Activated B cell treated with CpG ODN at 0.5 μM for 24 hours (primary cell): ENCODE measurements at places on chromosomes 16 and 17.

DNA sequence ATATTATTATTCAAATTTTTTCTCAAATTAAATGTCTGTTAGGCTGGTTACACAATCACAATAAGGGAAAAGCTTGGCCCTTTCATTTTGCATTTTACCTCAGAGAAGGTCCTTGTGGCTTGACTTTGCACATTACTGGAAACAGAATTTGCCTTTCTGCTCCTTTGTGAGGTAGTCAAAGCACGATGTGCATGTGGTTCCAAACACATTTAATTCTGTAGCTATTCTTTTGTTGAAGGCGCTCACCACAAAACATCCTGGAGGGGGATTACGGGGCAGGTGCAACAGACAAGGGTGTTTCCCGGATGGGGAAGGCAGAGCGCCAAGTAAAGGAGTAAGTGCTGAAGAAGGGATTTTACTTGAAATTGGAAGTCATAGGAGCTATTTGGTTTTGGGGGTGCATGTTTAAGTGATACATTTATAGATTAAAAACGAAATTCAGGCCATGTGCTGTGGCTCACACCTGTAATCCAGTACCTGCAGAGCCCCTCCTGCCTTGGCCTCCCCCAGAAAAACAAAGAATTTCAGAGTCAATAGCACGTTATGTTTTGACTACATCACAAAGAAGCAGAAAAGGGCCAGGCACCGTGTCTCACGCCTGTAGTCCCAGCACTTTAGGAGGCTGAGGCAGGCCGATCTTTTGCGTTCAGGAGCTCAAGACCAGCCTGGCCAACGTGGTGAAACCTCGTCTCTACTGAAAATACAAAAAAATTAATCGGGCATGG is 31.2 kb upstream of the TENT4B start:
- DNase-seq = no peak

DNA sequence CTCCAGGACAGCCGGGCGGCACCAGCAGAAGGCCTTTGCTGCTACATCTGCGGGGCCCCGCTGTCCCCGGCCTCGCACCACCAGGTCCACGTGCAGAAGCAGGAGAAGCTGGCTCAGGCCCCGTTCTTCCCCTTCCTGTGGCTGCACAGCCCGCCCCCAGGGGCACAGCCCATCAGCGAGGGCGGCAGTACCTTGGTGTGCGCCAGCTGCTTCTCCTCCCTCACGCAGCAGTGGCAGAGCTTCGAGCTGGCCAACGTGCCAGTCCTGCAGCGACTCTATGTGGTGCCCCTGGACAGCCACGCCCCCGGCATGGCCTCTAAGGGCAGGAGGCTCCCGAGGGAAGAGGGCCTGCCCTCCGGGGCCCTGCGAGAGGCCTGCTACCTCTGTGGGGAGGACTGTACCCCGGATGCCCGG is 58.3 kb upstream of the CIBAR2 start:
- no peak for DNase-seq

DNA sequence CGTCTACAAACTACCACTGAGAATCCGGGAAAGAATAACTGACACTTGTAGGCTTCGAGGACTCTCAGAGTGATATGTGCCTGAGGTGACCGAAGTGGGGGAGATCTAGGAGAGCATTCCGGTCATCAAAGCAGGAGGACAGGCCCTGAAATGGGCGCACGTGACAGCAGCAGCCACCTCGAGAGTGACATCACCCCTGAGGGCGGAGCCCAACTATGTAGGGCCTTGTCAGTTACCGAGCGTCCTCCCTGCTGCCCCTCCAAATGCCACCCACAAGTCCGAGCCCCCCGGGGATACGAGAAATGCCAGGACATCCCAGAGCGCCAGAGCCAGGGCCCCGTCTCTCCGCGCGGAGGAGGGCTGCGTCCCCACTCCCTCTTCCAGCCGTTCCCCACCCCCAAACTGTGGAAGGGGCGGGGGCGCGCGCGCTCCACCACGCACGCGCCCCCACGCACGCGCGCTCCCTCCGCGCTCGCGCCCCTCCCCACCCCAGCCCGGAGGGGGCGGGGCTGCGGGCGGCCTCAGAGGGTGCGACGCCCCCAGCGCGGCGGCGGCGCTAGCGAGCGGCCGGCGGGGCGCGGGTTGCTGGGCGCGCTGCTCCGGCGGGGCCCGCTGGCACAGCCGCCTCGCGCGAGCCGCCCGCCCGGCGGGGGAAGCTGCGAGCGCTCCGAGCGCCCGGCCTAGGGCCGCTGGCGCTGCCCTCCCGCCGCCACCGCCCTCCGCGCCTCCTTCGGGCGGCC is at the start of gene TANC2:
Gene TANC2, plus strand, starts transcription at position 550 of the 740 bp plus-strand sequence. CDS start 43,325 bp downstream, outside the sequence.
- peak; percentile 75 for DNase-seq

DNA sequence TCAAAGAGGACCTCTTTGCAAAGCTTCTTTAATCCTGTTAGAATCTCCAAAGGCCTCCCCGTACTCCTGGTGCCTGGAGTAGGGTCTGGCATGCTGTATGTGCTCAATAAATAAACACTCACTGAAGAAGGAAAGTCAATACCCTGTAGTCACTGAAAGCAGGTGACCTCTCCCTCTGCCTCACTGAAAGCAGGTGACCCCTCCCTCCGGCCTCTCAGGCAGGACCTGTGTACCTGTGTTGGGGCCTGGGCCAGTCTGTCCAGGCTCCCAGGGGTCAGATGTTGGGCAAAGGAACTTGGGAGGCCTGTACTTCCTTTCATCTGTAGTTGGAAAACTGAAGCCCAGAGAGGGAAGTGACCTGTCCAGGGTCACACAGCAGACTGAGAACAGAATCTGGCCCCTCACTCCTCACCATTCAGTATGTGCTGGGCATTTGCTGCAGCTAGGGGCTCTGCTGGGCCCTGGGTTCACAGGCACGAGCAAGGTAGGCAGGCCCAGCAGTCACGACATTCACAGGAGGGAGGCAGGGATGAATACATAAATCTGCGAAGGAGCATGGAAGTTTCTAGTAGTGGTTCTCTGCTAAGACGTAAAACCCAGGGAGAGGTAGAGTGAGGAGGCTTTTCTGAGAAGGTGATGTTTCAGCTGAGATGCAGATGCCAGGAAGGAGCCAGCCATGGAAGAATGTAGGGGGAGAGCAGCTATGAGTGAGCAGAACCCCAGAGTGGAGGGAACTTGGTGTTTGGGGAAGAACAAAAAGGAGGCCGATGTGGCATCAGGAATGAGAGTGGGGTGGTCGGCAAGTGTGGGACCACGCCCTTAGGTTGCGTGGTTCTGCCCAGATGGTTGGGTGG is 64.0 kb downstream of the NKD1 start:
- DNase-seq = no peak

DNA sequence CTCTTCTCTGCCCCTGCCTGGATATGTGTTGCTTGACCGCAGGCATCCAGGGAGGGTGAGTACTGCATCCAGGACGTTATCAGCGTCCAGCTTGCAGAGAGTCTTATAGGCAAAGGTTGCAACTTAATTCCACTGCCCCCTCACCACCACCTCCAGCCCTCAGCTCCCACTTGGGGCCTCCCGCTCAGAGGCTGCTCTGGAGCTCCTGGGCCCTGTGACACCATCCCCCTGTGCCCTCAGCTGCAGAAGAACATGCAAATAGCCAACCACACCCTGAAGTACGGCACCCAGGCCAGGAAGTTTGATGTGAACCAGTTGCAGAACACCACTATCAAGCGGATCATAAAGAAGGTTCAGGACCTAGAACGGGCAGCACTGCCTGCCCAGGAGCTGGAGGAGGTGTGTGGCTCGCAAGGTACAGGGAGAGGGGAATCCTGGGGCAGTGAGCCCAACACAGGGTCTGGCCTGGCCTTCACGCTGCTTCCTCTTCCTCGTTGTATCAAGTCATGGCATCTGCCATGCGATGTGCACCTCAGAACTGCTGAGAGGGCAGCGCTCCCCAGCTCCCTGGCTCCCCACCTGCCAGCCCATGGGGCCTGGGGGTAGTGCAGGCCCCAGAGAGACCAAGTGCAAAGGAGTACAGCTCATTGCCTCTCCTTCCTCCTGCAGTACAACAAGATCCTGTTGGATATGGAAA is 9.6 kb downstream of the ACE start:
- DNase-seq = no peak

GRCh38 chr17:73297934-73298861 is 13.6 kb downstream of the CDC42EP4 start:
- no peak for DNase-seq

GRCh38 chr16:56984639-56985038 is 4.7 kb upstream of the NLRC5 start:
- DNase-seq = peak; percentile 15

DNA sequence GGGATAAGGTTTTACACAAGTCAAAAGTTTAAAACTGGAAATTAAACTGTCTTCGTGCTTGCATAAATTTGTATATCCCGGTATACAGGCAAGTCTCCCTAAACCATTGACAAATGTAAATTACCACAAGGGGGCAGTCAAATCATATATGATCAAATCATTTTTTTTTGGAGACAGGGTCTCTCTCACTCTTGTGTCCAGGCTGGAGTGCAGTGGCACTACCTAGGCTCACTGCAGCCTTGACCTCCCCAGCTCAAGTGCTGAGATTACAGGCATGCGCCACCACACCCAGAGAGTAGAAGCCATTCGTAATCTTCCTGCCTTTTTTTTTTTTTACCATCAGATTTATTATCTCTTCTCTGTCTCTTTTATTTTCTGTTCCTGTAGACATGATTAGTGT is 18.5 kb downstream of the TOP2A start:
- DNase-seq = no peak

DNA sequence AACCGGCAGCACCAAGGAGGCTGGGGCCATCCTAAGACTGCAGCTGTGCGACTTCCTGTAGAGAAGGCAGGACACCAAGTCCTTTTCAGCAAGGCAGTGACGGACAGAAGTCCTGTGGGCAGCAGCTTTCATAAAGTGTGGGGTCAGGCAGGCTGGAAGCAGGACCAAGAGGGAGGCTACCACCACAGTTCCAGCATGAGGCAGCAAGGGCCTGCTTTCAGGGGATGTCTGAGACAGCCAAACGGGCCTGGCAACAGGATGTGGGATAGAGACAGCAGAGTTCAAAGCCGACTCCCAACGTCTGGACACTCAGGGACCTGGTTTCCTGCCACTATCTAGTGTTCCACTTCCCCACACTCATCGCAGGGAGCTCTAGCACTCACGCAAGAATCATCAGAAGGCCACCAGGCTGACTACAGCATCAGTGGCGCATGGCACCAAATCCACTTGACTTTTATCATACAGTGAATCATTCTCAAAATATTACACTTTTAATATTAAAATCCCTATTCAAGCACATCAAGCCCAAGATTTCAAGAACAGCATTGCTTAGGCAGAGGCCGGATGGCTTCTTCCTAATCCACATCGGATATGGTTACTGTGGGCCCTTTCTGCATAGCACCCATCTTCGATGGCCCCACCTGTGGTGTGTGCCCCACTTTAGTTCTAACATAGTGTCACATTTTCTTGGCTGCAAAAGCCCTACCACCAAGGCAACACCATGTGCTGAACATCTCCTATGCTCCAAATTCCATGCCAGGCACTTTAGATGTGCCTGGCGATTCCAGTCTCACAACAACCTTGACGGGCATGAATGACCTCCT is 5.2 kb downstream of the USP7 start:
- no peak for DNase-seq

DNA sequence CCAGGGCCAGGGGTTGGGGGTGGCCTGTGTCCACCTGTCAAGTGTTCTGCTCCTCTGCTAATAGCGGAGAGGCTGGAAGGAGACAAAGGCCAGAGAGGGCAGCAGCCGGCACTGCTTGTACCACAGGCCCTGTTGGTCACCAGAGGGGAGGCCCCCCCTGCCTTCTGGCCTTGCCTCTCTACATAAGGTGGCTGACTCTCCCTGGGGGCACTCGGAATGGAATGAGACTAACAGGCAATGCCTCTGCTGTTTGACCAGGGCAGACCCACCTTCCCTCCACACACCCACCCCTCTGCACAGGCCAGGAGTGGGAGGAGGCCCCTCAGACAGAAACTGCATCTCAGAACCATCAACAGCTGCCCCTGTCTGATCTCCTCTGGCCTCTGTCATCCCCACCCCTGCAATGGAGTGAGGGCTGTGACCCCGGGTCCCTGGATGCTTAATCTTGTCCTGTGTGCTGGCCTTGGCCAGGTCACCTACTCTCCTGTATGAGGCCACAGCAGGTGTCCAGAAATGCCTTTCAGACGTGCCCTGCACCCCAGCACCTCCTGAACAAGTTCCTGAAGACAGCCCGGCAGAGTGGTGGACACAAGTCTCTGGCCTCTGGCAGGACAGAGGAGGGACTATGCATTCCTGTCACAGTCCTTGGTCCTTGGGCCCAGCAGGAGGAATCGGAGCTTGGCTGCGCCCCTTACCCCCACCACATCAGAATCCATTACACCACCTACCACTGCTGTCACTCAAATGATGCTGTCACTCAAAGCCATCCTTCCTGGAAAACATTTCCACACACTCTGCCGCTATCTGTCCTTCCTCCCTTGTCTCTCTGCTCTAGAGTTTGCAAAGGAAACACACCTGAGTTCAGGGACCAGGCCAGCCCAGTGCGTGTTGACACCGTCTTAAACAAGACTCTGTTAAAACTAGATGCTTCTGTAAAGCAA is 107.5 kb upstream of the ZNF750 start:
- DNase-seq = no peak

DNA sequence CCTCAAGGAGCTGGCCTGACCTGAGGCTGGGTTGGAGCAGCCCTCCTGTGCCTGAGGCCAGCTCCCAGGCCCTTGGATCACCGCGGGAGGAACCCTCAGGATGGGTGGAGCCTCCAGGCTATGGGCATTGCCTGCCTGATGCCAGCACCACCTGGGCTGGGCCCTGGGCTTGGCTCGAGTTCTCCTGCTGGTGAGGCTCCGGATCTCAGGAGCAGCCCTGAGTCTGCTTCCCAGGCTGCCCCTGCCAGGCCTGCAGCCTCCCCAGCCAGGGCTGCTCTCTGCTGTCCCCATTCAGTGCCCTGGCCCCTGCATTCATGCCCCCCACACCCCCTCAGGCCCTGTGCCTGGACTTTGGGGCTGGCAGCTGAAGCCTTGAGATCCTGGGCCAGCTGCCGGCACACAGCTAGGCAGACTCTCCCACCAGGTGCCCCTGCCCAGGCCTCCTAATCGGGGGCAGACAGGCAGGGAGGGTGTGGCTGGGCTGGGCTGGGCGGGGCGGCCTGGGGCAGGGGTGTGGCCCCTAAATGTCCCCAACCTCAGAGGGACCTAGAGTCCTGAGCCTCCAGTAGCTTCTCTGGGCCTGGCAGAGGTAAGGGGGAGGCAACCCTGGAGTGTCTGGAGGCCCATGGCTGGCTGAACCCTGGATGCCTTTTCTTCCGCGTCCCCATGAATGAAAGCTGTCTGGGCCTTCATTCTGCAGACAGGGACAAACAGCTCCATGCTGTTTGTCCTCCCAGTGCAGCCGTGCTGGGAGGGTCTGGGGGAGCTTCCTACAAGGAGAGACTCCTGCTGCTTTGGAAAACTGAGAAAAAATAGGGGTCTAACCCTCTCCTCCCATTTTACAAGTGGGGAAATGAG is 1.1 kb upstream of the PIGQ start:
- no peak for DNase-seq
